ENCODE measurements at places on chromosomes 5 and 9.

- DNase-seq, result no peak
These were observed 364.6 kb upstream of the TRPC7 start for GRCh38 chr5:136729901-136730355.

DNA sequence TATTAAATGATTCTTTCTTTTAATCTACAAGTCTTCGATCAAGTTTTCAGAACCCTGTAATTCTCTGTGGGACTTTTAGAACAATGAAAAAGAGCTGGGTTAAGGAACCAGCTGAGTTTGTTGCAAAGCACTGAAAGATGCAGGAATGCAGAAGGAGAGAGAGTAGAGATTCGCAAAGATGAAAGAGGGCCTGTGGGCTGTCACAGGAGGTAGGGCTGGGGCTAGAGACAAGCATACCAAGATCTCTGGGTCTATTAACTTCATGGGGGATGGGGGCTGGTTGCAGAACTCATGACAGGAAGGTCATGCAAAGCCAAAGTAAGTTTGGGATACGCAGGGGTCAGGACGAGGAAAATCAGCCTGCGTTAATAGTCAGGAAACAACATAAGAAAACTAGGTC, 81.8 kb downstream of the LURAP1L start:
- DNase-seq, result no peak

- no peak for DNase-seq
These were observed 16.2 kb upstream of the ATP6V1G1 start for GRCh38 chr9:114571391-114571790.

GRCh38 chr5:76391014-76391413, 12.1 kb upstream of the IQGAP2 start:
- no peak for DNase-seq

- peak; percentile 74 for DNase-seq
These were observed 833 bp downstream of the GAS1 start for GRCh38 chr9:86946201-86947145.

DNA sequence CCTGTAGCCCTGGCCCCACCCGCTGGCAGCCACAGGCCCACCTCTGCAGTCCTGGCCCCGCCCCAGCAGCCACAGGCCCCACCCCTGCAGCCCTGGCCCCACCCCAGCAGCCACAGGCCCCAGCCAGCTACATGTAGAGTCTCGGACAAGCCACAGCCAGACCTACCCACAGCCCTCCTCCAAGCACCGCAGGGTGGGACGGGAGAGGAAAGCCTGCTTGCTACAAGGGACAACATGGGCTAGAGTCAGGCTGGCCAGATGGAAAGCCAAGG, 49.5 kb upstream of the SARDH start:
- peak; percentile 86 for DNase-seq

GRCh38 chr5:91110686-91111085, 272.4 kb downstream of the ARRDC3 start:
- no peak for DNase-seq

DNA sequence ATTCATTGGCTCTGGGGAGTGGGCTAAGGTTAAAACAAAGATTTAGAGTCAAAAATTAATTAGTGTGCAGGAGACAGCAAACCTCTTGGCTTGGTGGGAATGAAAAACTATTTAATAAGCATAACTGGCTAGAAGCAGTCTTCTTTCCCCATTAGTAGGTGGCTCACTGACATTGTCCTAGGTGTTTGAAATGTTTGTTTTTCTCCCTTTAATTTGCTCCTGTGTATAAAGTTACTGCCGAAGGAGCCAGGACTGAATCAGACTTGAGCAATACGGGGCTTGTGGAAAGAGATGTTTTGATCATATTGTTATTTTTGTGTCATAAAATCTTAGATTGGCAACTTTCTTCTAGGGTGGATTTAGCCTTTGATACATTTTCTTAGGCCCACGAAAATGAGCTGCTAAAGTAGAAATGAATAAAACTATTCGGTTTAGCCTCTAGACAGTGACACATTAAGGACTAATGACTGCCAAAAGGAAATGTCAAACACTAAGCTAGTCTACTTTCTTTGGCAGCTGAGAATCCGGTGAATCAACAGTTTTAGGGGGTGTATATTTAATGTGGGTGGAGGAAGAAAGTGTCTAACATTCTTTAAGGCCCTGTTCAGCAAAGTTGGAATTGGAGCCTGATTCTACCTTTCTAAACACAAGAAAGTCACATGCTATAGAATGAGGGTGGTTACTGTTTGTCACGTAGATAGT, 30.2 kb downstream of the LRRTM2 start:
- no peak for DNase-seq

DNA sequence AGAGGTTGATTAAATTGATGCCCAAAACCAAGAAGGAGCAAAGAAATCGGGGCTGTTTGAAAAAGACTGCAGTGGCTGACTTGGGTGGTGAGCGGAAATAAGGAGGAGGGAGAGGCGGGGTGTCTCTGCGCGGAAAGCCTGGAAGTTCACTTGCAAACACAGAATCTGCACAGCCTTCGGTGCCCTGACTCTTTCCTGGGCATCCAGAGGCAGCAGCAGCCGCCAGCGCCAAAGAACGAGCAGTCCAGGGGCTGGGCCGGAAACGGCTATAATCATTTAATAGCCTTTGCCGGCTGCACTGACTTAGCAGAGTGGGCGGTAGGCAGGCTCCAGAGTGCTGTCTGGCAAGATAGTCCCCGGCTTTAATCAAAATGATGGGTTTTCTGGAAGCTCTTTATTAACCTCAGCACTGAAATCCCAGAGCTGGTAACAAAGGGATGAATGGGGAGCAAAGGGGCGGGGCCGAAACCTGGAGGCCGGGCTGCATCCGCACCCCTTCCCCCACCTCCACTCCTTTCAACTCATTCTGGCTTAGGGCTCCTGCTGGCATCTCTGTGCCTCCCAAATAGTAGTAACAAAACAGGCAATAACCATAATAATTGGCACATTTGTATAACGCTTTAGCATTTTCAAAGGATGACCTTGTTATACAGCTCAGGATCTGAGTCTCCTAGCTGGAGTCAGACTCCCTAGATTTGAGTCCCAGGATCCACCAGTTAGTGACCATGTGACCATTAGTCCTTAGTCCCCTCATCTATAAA, 35.7 kb downstream of the PCDHAC2 start:
- no peak for DNase-seq

- DNase-seq, result no peak
These were observed 8.0 kb upstream of the MAN2A1 start for GRCh38 chr5:109681763-109682162.

GRCh38 chr9:131950487-131950886, 129.2 kb downstream of the MED27 start:
- DNase-seq, result no peak
